ENCODE measurements at places on chromosomes 4 and X.
A peak's percentile ranks its signal among the peaks of the same experiment; 100 is the strongest.

DNA sequence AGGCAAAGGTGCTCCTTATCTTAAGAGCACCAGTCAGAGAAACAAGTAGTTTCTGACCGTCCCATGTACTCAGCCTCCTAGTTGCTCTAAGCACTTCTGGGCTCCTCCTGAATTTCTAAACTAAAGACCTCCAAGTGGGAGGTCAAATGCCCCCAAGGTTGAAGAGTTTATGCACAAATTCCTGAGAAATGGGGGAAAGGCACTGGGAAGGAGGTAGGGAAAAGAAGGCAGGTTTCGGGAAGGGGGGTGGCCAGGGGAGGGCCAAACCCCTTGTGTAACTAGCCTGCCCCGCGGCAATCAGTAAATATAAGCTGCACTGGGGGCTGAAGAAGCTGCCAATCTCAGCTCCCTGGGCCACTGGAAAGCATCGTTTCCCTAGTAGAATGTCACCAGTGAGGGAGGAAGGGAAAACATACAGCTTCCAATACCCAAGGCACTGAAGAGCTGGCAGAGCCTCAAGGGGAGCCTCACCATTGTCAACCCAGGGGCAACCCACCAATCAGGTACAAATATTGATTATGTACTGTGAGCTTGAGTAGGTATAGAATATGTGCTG is 3.4 kb downstream of the FOXO4 start:
- no peak overlapping the region for H3K4me3 ChIP-seq
- no peak for DNase-seq
- H3K36me3 ChIP-seq: no peaks in the 10 kb centered on the region
- peak overlapping the region; percentile 36 for H3K27ac ChIP-seq
- peaks cover 31% of the 10 kb centered on the region for H3K4me1 ChIP-seq

DNA sequence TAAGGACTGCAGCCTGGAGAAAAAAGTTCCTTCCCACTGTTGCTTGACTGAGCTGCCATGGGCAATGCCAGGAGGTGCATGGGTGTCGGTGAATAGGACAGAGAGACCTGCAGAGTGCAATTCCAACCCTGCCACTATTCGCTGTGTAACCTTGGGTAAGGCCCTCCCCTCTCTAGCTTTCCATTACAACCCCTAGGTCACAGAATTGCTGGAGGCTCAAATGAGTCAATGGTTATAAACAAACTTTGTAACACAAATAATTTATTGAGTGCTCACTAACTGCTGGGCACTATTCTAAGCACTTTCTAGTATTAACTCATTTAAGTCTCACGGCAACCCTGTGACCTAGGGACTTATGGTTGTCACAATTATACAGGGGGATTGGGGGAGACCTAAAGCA is 37.8 kb downstream of the PJA1 start:
- no peak for DNase-seq
- H3K36me3 ChIP-seq: no peaks in the 10 kb centered on the region
- peaks cover 4% of the 10 kb centered on the region for H3K4me1 ChIP-seq

GRCh38 chrX:40867352-40867751 is 132.0 kb upstream of the MED14 start:
- H3K4me1 ChIP-seq: peaks cover 3% of the 10 kb centered on the region
- H3K4me3 ChIP-seq: no peak overlapping the region
- no peak overlapping the region for H3K27ac ChIP-seq
- peaks cover 2% of the 10 kb centered on the region for H3K27me3 ChIP-seq

- no peak overlapping the region for H3K27ac ChIP-seq
- peaks cover 4% of the 10 kb centered on the region for H3K27me3 ChIP-seq
- H3K4me1 ChIP-seq: no peaks in the 10 kb centered on the region
- H3K36me3 ChIP-seq: no peaks in the 10 kb centered on the region
- no peak overlapping the region for H3K4me3 ChIP-seq
Measured at GRCh38 chr4:79046016-79046592, 106.9 kb upstream of the PAQR3 start.

- peaks cover 29% of the 10 kb centered on the region for H3K4me1 ChIP-seq
- DNase-seq: peak; percentile 94
- peak within 1 kb of the TSS; percentile 83 for H3K4me3 ChIP-seq
Measured at GRCh38 chr4:109433205-109434006, at the start of gene SEC24B. TSS of gene SEC24B (plus strand) at chr4:109433815. CDS start at chr4:109433870, 55 bp downstream.

DNA sequence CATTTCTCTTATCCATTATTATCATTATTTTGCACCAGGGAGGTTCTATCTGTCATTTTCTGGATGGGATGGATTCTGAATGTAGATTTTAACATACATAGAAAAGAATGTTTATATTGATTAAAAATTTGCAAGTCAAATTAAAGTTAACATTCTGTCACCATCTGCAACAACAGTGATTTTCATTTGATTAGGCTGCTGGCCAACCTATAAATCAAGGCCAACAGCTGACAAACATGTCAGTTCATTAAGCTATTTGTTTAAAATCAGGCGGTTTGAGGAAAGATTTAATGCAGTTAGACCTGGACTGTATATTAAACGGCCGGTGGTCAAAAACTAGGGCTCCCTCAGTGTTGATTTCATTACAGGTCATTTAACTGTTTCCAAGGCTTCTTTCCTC is 109.5 kb upstream of the CBR4 start:
- no peak overlapping the region for H3K4me3 ChIP-seq
- H3K27me3 ChIP-seq: no peaks in the 10 kb centered on the region

- H3K4me1 ChIP-seq: no peaks in the 10 kb centered on the region
- DNase-seq: no peak
- no peak overlapping the region for H3K4me3 ChIP-seq
- peaks cover 5% of the 10 kb centered on the region for H3K27me3 ChIP-seq
- no peak overlapping the region for H3K27ac ChIP-seq
- no peaks in the 10 kb centered on the region for H3K36me3 ChIP-seq
Measured at GRCh38 chr4:74112399-74113105, 13.6 kb upstream of the CXCL2 start.

DNA sequence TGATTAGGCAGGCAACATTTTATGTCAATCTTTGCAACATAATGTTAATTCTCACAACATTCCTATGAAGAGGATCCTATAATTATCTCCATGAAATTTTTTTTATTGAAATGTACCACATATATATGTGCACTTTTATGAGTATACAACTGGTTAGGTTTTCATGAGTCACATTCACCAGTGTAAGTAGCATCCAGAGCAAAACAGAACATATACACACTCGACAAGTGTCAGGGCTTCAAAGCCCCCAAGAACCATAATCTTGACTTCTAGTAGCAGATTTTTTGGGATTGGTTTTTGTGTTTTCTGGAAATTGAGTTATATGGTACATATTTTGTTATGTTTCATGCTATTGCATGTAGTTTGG is 62.4 kb downstream of the ARHGAP10 start:
- H3K4me1 ChIP-seq: peaks cover 2% of the 10 kb centered on the region
- H3K27ac ChIP-seq: no peak overlapping the region
- H3K27me3 ChIP-seq: peaks cover 3% of the 10 kb centered on the region
- H3K36me3 ChIP-seq: no peaks in the 10 kb centered on the region
- H3K4me3 ChIP-seq: no peak overlapping the region

DNA sequence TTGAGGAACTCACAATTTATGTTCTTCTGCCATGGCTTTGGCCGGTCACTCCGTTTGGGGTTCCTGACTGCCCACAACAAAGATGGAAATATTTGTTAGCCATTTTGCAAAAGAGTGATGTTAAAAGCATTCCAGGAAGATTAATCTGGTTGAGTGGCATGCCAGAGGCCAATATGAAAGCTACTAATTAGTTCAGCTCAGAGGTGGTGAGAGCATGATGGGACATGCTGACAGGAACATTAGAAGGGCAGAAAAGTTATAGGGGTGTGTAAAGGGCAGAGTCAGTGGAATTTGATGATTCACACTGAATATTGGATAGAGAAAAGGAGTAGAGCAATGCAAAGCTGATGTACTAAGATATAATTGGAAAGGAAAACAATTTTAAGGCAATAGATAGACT is 94.4 kb downstream of the TLL1 start:
- H3K36me3 ChIP-seq: no peaks in the 10 kb centered on the region
- H3K27ac ChIP-seq: no peak overlapping the region
- no peak for DNase-seq
- H3K4me1 ChIP-seq: no peaks in the 10 kb centered on the region

- H3K27me3 ChIP-seq: peaks cover 5% of the 10 kb centered on the region
- H3K36me3 ChIP-seq: no peaks in the 10 kb centered on the region
- no peaks in the 10 kb centered on the region for H3K4me1 ChIP-seq
- DNase-seq: no peak
Measured at GRCh38 chr4:112979881-112980421, 69.5 kb upstream of the ANK2 start.

DNA sequence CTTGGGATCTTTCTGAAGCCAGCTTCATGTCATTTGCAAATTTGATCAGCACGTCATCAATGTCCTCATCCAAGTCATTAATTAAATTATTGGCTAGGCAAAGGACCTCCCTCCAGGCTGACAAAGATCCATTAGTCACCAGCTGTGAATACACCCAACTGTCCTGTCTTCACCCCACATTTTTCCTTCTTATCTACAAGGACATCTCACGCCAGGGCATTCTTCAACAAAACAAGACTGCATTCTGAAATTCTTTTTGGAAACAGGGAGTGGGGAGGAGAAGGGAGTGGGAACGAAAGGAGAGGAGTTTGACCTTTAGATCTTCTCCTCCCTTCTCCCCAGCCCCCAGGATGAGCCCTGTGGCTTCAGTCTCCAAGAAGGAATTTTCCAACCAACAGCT is 32.7 kb downstream of the NLGN3 start:
- H3K36me3 ChIP-seq: peaks cover 7% of the 10 kb centered on the region
- H3K4me3 ChIP-seq: no peak overlapping the region
- no peak for DNase-seq
- no peak overlapping the region for H3K27ac ChIP-seq
- H3K4me1 ChIP-seq: peaks cover 6% of the 10 kb centered on the region
